AG08396 (cell line): ENCODE measurements at places on chromosomes 7 and 10.

- no peak for DNase-seq
Measured at GRCh38 chr7:77184990-77185389, 14.6 kb downstream of the FGL2 start.

- no peak for DNase-seq
Measured at GRCh38 chr10:61187601-61188000, 243.6 kb upstream of the RHOBTB1 start.

GRCh38 chr10:103835096-103836050 lies 20.0 kb downstream of the SH3PXD2A start:
- DNase-seq, result peak; percentile 68

- DNase-seq, result peak; percentile 37
Measured at GRCh38 chr10:78851647-78852046, 217.1 kb upstream of the ZMIZ1 start.

DNA sequence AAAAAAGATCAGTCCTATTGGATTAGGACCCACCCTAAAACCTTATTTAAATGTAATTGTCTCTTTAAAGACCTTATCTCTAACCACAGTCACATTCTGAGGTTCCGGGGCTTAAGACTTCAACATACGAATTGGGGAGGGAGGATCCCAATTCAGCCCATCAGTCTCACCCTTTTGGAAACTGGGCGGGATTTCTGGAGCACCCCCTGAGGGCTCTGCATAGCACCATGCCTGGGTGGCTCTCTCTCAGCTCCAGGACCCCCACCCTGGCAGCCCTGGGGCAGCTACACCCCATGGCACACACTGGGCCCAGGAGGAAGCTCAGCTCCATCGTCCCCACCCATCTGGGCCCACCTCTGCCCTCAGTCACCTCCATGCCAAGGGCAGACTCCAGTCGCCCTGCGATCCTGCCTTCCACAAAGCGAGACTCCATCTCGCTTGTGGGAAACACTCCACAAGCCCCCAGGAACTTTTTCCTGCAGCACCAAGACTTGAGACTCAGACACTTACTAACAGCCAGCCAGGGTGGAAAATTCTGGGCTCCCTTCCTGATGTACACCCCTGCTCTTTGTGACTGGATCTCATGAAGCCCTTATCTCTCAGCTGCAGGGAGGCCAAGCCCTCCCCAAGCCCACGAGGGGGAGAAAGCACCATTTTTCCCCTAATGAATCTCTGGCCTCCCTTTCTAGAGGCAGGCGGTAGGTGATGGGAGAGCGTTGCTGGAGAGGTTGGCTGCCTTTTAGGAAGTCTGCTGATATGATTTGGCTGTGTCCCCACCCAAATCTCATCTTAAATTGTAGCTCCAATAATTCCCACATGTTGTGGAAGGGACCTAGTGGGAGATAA lies 90.8 kb upstream of the KDM7A start:
- DNase-seq, result no peak

DNA sequence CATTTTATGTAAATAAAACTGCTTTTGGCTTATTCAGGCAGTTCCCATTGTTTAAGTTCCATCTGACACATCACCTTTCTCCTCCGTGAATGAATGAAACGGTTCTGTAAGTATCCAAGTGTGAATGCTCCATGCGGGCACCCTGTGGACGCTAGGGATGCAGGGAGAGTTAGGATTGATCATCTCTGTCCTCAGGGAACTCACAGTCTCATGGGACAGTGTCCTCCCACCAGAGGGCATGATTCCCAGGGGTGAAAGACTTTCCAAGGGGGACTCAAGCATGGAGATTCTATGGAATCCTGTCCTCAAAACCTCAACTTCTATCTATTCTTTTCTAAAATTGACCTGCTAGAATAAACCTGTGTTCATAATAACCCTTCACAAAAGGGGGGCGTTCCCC lies 98.8 kb downstream of the HECW1 start:
- DNase-seq, result no peak

- DNase-seq, result peak; percentile 38
Measured at GRCh38 chr10:17562614-17563013, 54.6 kb downstream of the HACD1 start.

DNA sequence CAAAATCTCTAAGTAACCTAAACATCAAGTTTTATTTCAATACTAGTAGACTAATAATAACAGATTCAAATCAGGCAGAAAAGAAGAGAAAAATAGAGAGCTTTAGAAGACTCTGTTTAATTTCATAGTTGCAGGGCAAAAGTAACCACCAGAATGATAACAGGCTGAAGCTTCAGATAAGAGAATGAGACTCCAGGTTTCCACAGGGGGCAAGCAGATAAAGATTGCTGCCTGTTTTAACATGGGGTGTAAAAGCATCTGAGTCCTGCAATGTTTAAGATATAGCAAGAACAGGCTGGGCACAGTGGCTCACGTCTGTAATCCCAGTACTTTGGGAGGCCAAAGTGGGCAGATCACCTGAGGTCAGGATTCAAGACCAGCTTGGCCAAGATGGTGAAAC lies 11.0 kb downstream of the CROT start:
- DNase-seq, result no peak

DNA sequence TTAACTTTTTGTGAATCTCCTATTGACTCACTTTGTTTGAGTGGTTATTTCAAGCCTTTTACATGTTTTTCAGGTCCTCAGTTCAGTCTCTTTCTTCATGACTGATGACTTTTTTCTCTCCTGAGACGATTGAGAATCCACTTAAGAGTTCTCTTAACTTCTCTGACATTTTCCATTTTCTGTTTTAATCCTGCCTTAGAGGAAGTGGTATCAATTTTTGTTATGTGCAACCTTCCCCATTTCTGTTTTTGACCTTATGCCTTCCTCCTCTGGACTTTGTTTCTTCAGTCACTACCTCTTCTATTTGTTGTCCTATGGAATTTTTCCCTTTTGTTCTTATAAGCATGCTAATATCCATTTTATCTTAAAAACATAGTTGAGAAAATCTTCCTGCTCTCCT lies 2.4 kb downstream of the PSMC2 start:
- no peak for DNase-seq
